Common myeloid progenitor, CD34-positive (primary cell): ENCODE measurements at places on chromosomes 16 and 17.

DNA sequence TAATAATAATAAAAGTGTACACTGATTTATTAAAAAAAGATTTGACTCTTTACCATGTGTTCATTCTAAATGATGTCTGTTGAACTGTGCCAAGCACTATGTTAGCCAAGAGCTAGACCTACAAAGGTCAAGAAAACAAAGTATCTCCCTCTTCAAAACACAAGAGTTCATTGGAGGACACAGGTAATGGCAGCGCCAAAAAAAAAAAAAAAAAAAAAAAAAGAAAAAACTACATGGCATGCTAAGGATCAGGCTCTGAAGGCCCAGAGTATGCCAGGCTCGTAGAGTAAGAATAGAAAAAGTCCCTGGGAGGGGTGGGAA lies 35.2 kb downstream of the CYTH1 start:
- no peak for DNase-seq

DNA sequence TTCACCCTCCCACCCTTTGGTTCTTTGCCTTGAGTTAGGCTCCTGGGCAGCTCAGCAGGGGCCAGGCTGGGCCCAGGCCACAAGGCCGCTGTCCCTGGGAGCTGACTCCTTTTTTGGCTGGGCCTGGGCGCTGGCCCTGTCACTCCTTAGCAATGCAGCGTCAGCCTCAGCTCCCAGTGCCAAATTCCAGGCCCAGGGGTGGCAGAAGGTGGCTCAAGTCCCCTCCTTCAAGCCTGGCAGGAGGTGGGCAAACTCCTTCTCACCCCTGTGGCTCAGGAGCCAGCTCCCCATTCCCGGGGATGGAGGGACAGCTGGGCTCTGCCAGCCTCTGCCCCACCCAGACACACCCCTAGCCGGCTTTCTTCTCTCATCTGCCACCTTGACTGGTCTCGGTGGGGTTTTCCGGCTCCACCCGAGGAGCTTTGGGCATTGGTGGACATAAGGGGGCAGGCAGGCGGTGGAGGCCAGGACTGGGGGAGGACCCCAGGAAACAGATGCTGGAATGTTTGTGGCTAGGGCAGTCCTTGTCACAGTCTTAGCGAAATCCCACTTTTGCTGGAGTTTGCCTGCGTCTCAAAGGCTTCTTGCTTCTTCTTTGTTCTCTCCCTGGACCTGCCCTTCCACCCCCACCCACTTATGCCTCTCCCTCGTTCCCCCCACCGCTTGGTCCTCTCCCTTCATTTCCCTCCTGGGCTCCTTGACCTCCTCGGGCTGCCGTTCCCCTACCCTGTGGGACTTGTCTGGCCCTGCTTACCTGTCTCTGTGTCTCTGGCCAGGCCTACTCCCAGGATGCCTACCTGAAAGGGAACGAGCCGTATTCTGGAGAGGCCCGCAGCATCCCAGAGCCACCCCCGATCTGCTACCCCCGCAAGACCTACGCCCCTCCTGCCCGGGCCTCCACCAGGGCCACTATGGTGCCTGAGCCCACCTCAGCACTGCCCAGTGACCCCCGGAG lies 37.4 kb downstream of the ARHGAP23 start:
- no peak for DNase-seq

GRCh38 chr17:59534583-59534982 lies 30.8 kb upstream of the DHX40 start:
- peak; percentile 39 for DNase-seq

DNA sequence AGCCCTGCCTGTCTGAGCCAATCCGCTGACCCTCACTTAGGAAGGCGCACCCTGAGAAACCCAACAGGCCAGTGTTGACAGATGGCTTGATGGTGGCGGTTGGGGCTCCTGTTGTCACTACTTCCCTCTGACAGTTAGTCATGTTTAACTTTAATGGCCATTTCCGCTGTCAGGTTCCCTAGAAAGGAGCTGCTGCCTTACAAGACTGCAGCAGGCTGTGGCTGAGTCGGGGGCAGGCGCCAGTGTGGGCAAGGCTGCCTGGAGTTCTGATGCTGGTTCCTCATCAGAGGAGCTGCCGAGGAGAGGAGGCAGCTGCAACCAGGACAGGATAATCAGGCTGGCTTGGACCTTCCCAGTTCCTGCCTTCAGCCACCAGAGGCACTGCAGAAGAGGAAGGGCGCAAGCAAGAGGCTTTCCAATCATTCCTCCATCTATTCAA lies 223.2 kb upstream of the DYNLRB2 start:
- peak; percentile 72 for DNase-seq

DNA sequence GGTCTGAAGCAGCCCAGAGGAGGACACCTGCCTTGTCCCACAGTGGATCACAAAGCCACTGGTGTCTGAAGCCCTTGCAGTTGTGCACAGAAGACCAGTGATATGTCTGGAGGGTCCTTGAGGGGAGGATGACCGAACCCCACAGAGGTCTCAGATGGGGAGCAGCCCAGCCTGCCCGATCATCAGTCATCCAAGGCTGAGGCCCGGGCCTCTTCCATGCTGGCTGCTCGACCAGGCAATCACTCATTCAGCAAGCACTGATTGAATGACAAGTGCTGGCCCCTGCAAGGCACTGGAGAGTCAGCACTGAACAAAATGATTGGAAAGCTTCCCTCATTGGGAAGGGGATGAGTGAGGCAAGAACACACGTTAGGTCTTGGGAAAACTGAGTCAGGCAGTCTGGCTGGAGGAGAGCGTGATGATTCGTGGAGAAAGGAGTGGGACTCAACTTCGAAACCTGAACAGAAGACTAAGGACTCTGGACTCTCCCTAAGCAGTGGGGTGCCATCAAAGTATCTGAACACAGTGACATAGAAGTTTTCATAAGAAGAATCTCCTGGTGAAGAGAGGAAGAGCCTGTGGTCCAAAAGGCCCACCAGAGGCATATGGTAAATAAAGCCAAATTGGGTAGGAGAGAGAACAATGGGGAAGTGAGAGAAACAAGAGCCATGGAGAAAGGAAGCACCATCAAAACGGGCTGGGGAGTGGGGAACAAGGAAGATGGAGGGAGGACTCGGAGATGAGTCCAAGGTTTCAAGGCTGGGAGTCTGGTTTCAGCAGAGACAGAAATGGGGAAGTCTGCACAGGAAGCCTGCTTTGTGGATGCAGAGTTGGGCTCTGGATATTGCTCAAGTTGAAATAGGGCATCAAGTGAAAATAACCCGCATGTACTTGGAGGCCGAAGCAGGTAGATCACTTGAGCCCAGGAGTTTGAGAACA lies 10.2 kb downstream of the PIK3R5 start:
- DNase-seq = peak; percentile 84

- peak; percentile 33 for DNase-seq
Observed at GRCh38 chr17:57485566-57485865, 229.2 kb downstream of the MSI2 start.

- DNase-seq = no peak
Observed at GRCh38 chr17:17149520-17150447, 56.3 kb downstream of the PLD6 start.

GRCh38 chr17:76671123-76671911 lies 27.8 kb upstream of the ST6GALNAC1 start:
- peak; percentile 100 for DNase-seq
